Effector CD8-positive, alpha-beta T cell (primary cell): ENCODE measurements at places on chromosomes 2 and 18.

- no peak for DNase-seq
Observed at GRCh38 chr2:186695081-186695756, 1.4 kb downstream of the FAM171B start.

DNA sequence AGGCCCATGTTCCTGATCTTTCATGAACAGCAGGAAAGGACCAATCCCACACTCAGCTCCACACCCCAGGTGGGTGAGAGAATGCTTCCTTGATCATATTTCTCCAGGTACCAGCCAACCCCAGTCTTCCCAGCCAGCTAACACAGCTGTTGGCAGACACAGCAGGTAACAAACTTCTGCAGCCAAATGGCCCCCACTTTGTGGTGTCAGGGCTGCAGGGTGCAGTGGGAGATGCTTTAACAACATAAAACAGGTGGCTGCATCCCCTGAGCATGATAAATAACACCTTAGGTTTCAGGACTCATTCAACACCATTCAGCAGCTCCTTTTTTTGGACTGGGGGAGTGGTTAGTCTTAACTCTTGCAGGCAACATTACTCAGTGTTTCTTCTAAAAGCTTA is 76.7 kb upstream of the ACAA2 start:
- DNase-seq, result no peak

GRCh38 chr2:216260629-216261028 is 111.7 kb downstream of the MARCHF4 start:
- DNase-seq, result no peak

DNA sequence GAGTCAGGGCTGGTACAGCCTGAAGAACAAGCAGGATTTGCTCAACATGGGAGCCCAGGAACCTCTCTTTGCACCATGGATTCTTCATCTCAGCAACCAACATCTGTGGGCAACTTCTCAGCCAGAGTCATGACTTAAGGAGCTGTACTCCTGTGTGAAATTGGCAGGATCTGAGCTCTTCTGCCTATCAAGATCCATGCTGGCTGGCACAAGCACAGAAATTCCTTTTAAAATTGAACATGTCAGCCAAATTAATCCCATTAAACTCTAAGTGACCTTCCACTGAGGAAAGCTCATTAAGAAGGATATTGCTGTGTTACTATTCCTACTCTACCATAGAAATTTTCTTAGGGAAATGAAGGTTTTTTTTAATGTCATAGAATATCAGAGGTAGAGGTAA is 110.5 kb upstream of the SCG2 start:
- no peak for DNase-seq

GRCh38 chr2:160499865-160500264 is 6.3 kb upstream of the RBMS1 start:
- DNase-seq, result no peak
